Hepatocyte (in vitro differentiated cells): ENCODE measurements at places on chromosomes 1 and 21.

- DNase-seq, result peak; percentile 49
Observed at GRCh38 chr1:223140611-223141405, 2.2 kb downstream of the TLR5 start.

GRCh38 chr1:205832326-205832751 lies 17.6 kb downstream of the PM20D1 start:
- no peak for DNase-seq

- no peak for DNase-seq
Observed at GRCh38 chr1:222326006-222326709, 221.7 kb downstream of the HHIPL2 start.

GRCh38 chr1:119656410-119656955 lies 8.4 kb upstream of the ZNF697 start:
- DNase-seq, result no peak

DNA sequence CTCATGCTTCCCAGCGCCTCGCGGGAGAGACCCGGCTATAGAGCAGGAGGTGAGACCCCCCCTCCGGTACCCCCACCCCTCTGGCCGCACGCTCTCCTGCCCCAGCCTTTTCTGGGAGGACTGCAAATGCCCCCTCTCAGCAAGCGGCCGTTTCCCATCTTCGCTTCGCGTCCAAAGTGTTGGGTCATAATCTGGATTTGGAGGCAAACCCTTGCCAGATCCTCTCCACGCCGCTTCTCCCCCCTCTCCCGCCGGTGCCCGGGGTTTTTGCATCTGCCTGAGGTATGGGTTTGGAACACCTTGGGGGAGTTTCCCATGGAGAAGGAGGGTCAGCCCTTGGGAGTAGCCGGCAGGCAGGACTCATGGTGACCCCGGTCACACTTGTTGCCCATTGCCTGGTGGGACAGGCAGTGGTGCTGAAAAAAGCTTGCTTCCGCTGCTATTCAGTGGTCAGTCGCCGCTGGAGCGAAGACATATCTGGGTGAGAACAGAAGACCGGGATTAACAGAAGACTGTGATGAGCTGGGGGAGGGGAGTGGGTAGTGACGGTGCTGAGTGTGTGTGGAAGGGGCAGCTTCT lies 935 bp downstream of the KCNK2 start:
- DNase-seq, result peak; percentile 15

GRCh38 chr1:89606227-89606980 lies 26.5 kb upstream of the LRRC8C start:
- no peak for DNase-seq

DNA sequence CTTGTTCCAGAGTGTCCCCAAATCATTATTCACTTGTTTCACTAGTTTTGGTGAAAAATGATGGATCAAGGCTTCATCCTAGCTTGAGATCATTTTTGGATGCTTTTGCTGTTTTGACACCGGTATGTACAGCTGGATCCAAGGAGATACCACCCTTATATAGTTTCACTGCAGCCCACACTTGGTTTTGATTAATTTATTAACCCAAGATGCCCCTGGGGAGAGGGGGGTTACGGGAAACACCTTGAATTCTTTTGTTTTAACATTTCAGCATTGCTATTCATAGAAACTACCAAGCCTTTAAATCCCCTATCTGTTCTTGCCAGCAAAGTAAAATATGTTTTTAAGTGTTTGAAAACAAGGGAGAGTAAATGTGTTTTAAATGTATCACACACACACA lies 457.7 kb upstream of the RUNX1 start:
- no peak for DNase-seq

DNA sequence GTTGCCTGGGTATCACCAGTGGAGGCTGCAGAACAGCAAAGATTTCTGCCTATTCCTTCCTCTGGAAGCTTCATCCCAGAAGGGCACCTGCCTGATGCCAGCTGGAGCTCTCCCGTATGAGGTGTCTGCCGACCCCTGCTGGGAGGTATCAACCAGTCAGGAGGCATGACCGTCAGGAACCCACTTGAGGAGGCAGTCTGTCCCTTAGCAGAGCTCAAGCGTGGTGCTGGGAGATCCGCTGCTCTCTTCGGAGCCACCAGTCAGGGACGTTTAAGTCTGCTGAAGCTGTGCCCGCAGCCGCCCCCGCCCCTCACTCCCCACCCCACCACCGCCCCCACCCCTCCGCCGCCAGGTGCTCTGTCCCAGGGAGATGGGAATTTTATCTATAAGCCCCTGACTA lies 23.1 kb upstream of the HFM1 start:
- peak; percentile 4 for DNase-seq

GRCh38 chr1:20705203-20705755 lies 12.5 kb downstream of the KIF17 start:
- no peak for DNase-seq
